ENCODE measurements at places on chromosomes 2 and 18.

GRCh38 chr18:24993628-24994027 is 358.3 kb downstream of the ZNF521 start:
- no peak for DNase-seq

DNA sequence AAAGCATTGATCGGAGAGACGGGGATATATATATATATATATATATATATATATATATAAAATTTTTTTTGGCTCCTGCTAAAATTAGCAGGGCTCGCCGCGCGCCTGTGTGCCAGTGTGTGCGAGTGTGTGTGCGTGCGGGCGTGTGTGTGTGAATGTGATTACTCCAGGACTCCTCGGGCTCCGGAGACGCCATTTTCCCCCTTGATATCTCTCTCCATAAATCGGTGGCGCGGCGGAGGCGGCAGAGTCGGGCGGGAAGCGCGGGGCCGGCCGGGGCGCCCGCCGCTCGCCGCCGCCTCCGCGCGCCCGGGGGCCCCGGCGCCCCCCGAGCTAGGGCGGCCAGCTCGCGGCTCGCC is 795 bp upstream of the SETBP1 start:
- no peak for DNase-seq

DNA sequence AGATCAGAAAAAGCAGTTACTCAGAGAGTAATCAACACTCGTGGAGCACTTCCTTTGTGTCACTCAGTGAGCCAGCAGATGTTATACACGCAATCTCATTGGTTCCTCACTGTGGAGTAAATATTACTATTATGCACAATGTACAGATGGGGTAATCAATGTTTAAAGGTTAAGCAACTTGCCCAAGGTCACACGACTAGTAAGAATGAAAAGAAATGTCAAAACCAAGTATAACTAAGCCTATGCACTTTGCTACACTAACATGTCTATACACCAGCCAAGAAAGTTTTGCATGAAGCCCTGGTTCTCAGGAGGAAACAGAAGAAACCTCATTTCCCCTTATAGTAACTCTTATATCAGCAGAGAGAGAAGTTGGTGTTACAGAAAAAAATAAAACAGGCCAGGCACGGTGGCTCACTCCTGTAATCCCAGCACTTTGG is 5.4 kb downstream of the METTL21A start:
- peak; percentile 89 for DNase-seq

GRCh38 chr18:57890266-57890665 is 87.2 kb upstream of the ATP8B1 start:
- no peak for DNase-seq

- DNase-seq = no peak
These were observed 19.5 kb downstream of the STRADB start for GRCh38 chr2:201470821-201471731.

DNA sequence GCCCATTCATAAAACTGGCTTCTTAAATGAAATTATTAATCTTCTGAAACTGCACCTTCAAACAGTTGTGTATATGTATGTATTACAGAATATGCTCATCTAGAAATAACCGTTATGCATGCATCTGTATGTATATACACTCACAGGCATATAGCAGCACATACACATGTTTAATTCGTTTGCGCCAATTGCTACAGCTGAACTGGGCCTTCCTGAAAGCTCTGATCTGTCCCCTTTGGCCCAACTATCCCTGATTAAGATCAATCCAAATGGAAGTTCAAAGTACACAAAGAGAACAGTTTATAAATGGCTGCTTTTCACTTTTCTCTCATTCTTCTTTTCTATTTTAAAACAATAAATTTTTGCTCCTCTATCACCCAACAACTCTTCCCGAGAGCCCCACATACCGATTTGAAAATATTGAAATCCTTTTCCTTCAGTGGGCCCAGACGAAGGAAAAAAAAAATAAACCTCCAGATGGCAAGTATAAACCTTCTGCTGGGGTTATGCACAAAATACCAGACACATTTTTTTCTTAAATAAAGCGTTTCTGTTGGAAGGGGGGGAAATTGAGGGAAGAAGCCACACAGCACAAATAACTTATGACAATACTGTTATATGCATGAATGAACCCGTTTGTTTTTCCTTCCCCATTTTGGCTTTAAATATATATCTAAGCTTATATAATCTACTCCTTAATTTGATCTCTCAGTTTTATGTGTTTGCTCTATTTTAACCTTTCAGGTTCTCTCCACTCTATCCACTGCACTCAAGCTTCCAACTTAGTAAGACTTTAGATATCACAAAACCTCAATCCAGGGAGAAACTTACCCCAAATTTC is 267.3 kb downstream of the TCF4 start:
- no peak for DNase-seq

GRCh38 chr2:133812826-133813617 is 244.8 kb upstream of the NCKAP5 start:
- DNase-seq = no peak

DNA sequence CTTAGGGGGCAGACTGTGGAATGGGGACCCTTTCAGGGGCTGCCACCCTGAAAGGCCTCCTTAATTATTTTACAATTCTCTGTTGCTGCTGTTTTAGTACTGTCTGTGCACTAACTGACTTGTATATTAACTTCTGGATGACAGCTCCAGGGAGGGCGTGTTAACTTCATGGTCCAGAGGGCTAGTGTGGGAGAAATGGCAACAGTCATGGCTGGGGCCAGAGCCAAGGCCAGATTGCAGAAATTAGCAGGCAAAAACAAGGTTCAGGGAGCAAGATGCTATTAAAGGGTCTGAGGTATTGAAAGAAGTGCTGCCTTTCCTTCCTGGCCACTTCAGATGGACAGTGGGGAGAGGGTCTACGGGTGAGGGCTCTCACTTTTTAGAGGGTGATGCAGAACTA is 9.1 kb downstream of the WIPF1 start:
- DNase-seq = no peak

DNA sequence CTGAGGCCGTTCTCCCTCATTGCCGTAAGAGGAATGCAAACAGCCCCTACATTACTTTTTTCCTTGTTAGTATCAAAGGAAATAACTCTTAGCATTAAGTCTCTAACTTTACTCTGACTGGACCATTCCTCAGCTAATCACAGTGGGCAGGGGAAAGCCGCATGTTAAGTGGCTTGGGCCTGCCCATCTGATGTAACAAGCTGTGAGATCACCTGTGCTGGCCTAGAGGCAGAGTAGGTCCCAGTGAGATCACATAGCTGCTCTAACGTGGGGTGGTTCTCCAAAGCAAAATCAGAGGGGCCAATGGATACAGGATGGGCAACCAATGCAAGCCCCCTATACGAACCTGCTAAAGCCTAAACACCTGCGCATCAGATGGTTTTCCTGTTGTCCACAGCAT is 5.9 kb upstream of the MOCOS start:
- DNase-seq = peak; percentile 15

DNA sequence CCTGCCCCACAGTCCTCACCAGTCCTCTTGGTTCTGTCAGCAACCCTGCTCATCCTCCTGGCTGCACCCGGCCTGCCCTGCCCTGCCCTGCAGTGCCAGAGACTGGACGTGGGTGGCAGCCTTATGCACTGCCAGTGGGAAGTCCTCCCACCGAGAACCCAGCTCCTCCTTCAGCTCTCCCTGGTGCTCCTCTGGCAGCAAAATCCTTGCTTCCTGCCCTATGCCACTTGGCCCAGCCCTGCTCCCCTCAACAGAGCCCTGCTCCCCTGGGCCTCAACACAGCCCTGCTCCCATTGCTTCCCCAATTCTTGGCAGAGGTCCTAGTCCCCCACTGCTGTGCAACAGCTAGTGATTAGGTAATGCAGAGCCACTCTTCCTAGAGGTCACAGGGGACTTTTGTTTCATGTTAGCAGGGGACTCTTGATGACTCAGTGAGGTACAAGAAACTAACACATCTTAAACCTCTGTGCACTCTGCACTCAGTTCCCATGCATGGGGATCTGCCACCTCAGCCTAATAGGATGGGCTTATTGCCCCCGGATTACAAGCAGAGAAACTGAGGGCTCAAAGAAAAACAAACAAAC is 58.0 kb upstream of the EDAR start:
- no peak for DNase-seq

GRCh38 chr2:104664672-104665071 is 189.2 kb upstream of the POU3F3 start:
- DNase-seq = no peak

DNA sequence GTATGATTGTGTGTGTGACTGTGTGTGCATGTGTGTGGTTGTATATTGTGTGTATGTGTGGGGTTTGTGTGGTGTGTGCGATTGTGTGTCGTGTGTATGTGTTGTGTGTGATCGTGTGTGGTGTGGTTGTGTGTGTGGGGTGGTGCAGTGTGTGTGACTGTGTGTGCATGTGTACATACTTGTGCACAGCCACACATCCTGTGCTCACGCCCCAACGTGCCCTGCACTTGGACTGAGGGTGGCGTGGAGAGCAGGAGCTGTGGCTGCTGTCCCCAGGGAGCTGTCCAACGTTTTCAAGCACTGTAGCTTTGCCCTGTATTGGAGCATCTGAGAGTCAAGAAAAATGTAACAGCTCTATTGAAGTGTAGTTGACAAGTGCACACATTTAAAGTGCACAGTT is 243.2 kb upstream of the HDAC4 start:
- DNase-seq = peak; percentile 32

- DNase-seq = no peak
These were observed 64.0 kb upstream of the CTDP1 start for GRCh38 chr18:79615586-79615985.

- no peak for DNase-seq
These were observed 11.8 kb upstream of the NEDD4L start for GRCh38 chr18:58032233-58032632.

GRCh38 chr2:204665207-204665606 is 119.9 kb downstream of the PARD3B start:
- peak; percentile 10 for DNase-seq

- no peak for DNase-seq
These were observed 48.5 kb downstream of the LPIN2 start for GRCh38 chr18:2964361-2965010.

DNA sequence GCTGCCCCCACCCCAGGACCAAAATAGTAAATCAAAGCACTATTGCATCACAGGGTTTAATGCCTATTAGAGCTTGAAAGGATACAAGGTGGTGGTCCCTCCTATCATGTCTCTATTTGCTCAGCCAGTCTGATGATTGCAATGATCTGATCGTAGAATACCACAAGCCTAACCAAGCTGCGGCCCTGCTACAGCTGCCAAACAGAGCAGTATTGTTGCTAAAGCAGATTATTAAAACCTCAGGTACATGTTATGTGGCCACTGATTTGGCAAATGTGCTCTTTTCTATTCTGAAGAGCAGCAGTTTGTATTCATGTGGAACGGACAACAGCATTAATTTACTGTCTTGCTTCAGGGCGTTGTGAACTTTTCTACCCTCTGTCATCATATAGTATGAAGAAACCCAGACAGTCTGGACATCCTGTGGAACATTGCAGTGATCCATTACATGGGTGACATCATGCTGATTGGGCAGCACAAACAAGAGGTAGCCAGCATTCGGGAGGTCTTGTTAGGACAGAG is 8.4 kb upstream of the VAPA start:
- peak; percentile 34 for DNase-seq

- no peak for DNase-seq
These were observed 46.6 kb downstream of the THUMPD2 start for GRCh38 chr2:39732482-39732881.

Data from HepG2 (cell line).